ENCODE measurements at places on chromosomes 6 and 20.

DNA sequence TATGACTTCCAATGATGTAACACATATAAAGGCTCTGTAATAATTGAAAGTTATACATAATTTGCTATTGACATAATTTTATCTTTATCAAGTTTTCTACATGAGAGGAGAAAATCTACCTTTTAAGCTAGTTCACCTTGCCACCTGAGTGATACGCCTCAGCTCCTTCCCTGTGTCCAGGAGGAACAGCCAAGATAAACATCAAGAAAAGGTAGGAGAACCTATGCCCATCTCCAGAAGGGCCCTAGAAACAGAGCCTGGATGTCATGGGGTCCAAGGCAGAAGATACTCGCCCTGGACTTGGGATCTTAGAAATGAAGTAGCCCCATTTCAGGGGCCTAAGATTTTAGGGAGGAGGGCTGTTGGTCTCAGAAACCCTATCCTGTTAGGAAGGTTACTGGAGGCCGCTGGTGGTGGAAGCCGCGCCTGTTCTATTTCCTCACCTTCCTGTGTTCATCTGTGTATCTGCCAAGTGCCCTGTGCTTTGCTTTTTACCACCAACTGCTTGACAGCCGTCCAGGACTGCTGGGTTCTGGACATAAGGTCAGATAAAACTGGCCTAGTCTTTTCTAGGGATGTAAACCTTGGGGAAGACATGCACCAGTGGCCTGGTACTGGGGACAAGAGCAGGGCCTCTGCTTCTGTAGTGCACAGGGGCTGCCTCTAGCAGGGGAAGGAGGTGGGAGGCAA lies 178.5 kb downstream of the ARID1B start:
- peak; percentile 78 for DNase-seq

DNA sequence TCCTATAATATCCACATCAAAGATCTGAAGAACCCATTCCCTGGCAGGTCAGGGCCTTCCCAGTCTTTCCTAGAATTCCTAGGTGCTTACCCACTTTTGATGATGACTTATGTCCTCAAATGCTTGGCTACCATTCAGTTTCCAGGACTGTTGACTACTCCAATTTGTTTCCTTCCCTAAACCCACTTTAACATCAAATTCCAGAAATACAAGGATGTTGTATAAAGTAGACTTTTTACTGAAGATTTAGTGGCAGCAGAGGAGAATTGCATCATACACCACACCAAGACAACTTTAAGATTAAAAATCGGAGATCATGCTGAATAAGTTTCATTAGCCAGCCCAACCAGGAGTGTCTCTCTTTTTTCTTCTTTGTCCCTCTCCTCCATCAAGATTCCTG lies 203.3 kb upstream of the LAMP5 start:
- DNase-seq: no peak

DNA sequence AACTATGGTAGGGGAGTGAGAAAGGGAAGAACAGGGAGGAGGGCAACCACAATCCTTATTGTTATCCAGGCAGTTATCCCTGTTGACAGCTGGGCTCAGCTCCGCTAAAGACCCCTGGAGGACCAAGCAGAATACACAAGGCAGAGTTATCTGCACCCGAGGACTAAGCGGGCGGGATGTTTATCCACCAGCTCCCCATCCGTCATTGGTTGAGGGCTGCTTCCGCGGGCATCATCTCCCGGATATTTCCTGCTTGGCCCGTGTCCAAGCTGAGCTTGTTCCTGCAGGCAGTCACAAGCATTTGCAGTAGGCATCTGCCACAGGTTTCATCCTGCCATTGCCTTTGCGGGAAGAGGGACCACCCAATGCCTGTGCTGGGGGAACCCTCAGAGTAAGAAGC lies 102.1 kb downstream of the DLGAP4 start:
- no peak for DNase-seq

- DNase-seq: no peak
These were observed 10.3 kb upstream of the ERVFRD-1 start for GRCh38 chr6:11121851-11122250.

DNA sequence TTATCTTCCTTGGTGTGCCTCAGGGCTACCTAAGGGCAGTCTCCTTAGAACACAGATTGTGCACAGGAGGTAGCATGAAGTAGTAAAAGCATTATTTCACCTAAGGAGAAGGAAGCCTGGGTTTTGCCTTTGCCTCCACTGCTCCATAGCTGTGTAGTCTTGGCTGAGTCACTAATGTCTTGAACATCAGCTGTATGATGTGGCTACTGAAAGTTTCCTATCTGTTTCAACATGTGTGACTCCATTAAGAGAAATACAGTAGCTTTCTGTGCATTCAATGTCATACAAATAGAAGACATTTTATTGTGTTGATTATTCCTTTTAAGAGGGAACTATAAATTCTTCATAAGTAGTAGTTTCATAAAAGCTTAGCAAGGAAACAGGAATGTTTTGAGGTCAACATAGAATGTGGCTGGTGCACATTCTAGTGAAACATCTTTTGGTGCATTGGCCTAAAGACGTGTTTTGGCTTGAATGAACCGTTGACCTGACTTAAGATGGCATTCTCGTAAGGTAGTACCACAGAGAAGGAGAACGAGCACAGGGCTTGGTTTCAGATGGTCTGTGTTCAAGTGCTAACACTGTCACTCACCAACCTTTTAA lies 70.6 kb downstream of the CTNNBL1 start:
- no peak for DNase-seq

DNA sequence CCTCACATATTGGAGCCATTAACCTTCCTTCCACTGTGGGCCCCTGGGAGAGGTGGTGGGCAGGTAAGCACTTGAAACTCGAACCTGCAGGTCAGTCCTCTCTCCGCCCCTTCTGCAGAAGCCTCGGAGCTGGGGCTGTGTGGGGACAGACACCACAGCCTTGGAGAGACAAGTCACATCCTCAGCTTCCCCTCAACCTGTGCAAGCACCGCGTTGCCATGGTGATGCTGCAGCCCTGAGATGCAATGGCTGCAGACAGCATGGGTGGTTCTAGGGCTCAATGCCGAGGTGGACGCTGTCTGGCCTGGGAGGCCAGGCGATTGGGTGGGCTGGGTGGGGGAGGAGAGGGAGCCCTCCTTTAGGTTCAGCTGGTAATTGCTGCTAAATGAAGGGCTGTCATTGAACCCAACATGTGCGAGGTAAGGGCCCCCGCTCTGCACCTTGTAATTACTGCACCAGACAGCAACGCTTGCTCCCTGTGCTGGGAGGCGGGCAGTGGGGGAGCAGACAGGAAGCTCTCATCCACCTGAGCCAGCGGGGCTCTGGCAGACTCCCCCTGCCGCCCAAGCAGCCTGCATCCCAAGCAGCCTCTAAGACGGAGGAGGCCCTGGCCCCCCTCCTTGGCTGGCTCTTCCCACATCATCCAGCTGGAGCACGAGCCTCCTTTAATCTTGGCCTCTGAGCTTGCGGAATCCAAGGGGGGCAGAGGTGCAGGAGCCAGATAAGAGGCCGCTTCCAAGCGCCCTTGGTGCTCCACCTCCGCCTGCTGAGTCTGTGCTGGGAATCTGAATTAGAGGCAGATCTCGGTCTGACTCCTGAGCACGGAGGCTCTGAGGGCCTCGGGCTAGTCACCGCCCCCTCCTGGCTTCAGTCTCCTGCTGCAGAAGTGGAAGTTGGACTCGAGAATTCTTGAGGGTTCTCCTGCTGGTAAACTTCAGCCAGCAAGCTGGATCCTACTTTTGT lies 39.8 kb upstream of the CDH22 start:
- DNase-seq: peak; percentile 34

- no peak for DNase-seq
These were observed 132.0 kb upstream of the PRDM1 start for GRCh38 chr6:105954148-105954547.

- DNase-seq: peak; percentile 45
These were observed 2.2 kb upstream of the PTPRA start for GRCh38 chr20:2871111-2871465.

- no peak for DNase-seq
These were observed 16.0 kb downstream of the PCK1 start for GRCh38 chr20:57576617-57577550.

DNA sequence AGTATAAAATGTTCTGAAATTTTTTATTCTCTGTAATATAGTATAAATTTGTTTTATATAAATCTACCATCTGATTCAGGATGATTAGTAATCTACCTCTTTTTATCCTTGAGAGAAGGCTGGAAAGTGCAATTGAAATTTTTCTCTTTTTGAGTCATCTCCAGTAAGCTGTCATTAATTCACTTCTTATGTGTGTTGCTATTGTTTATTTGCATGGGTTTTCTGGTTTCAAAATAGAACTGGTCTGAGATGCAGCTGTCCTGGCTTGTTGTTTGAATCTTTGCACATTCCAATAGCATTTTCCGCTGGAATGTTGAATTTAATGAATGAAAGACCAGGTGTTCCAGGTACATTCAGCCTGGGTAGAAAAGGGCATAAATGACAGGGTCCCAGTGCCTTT lies 24.3 kb upstream of the TAB2 start:
- no peak for DNase-seq

- peak; percentile 44 for DNase-seq
These were observed 22.2 kb downstream of the CEP57L1 start for GRCh38 chr6:109117346-109118035.

DNA sequence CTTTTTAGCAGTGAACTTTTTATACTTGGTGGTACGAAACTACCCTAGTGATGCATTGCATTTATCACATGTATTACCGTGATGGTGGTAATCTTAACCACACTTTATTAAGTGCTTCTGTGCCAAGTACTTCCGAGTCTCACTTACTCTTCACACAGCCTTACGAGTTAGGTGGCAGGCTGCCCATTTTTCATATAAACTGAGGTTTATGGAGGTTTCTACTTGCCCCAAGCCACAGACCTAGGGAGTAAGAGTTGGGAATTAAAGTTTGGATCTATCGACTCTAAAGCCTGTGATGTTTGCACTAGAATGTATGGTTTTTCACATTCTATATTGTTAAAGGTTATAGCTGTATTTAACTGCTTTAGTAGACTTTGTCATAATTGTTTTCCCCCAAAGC lies 5.5 kb upstream of the PABPC1L start:
- no peak for DNase-seq

DNA sequence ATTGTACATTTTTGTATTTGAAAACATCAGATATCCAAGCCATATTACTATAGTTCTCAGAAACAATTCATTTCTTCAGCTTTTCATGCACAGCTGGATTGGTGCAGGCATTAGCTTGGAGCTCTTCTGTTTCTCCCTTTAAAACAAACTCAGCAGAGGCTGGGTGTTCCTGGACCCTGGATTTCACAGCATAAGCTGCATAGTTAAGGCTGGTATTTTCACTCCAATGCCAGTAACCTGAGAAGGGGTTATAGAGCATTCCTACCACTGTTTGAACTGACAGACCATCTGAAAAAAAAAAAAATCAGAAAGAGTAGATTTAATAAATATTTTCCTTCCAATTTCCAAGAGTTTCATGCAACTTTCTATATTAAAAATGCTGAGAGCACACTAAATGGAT lies 20.1 kb upstream of the FAXC start:
- DNase-seq: no peak

DNA sequence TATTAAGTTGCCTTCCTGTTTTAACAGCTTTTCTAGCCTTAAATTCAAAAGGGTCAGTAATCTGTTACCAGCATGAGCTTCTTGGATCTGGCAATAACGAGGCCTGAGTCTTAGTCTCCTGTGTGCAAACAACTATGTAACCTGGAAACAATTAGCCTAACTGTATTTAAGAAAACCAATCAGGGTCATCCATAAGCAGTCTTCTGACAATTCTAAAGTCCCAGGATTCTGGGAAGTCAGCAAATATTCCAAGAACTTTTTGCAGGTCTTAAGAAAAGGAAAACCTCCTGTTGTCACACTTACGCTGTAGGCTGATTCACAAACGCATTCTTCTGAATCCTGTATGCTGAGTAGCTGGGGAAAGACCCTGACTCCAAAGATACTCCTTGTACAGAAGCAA lies 90.4 kb downstream of the COL12A1 start:
- peak; percentile 42 for DNase-seq

DNA sequence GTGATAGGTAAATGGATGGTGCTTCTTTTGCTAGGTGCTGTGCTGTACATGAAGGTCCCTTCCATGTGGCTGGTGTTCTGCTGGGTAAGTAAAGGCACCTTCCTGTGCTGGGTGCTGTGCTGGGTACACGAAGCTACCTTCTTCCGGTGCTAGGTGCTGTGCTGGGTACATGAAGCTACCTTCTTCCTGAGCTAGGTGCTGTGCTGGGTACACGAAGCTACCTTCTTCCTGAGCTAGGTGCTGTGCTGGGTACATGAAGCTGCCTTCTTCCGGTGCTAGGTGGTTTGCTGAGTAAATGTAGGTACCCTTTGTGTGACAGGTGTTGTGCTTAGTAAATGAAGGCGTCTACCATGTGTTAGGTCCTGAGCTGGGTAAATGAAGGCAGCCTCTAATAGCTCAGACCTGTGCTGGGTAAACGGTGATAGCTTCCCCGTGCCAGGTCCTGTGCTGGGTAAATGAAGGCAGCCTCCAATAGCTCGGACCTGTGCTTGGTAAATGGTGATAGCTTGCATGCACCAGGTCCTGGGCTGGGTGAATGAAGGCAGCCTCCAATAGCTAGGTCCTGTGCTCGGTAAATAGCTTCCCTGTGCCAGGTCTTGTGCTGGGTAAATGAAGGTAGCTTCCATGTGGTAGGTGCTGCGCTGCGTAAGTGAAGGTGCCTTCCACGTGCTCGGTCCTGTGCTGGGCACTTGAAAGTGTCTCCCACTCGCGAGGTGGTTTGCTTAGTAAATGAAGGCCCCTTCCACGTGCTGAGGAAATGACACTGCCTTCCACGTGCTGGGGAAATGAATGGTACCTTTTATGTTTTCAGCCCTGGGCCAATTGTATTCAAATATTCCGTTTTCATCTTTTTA lies 115.5 kb downstream of the ERMARD start:
- no peak for DNase-seq

DNA sequence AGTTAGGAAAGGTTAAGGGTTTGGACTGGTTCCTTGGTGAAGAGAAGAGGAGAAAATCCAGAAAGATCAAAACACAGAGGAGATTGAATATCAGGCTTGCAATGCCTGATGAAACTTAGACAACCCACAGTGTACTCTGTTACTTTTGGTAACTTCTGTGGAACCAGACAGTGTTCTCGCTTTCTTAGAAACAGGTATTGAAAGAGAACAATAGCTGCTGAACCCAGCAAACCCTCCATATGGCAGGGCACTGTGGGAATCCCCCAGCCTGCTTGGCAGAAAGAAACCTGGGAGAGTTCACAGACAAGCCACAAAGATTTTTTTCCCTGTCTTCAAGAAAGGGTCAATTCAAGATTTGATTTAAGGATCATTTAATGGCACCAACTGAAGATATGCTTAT lies 342.8 kb downstream of the FOXA2 start:
- no peak for DNase-seq

DNA sequence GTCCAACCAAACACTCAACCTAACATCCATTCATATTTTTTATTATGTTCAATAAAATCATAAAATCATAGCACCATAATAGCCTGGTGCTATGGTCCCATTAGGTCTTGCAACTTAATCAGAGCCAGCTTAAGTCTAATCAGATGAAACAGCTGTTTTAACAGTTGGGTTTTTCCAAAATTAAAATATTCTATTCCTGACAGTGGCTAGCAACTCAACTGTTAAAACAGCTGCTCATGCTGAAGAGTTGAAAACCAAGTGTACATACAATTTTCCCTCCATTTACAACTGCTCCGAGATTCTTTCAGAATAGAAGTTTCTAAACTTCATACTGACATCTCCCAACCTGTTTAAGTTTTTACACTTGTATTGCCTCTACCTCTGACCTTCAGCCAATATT lies 89.5 kb downstream of the UBE3D start:
- no peak for DNase-seq
